ENCODE measurements at places on chromosomes 6 and 20. TPM values are rescaled to one million over a fixed set of nuclear protein-coding genes. Genes with fewer than 3 reads are reported as not detected.

DNA sequence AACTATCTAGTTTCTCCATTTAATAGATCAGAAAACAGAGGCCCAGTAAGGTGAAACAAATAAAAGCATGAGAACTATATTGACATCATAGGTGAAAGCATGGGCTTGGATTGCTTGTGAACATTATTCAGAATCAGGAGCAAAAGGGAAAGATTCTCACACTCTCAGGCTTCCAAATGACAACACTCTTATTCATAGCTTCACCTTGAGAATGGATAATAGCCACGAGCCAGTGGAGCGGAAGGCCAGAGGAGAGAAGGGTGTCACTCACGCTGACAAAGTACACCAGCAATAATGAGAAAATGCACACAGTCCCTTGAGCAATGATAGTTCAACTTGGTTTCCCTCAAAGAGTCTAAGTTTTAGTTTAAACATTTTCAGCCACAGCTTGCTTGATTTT lies 339.0 kb downstream of the TPBG start:
- DNase-seq: peak; percentile 35

DNA sequence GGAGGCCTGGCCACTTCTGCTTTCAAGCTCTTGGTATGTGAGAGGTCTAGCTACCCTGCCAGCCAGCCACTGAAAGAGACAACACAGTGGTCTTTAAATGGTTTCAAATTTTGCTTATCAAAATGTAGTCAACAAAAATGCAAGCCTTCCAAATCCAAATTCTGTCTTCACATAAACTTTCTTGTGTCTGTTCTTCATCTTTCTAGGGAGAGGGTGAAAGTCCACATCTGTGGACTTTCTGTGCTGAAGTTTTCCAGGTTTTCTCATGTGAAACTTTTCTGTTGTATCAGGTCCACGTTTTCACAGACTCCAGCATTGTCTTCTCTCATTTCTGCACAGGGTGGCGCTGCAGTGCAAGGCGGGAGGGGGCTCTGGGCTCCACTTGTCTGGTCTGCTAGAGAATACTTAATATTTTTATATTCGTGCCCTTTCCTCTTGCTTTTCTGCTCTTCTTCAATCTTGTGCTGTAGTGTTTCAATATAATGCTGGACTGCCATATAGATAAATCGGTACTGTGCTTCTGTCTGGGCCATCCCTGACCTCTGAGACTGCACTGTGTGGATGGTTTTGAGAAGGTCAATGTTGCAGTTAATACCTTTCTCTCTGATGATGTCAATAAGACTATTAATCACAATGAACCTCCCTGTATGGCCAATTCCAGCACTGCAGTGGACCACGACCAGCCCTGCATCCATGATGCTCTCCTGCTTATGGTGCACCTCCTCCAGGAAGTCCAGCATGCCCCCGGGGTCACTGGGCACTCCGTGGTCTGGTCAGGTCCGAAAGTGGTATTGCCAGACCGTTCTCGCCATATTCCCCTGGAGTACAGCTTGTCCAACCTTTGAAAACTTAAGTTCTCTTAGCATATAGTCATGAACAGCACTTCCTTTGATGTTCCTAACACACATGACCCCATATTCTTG lies 161.6 kb upstream of the TNFAIP3 start:
- DNase-seq: peak; percentile 47

DNA sequence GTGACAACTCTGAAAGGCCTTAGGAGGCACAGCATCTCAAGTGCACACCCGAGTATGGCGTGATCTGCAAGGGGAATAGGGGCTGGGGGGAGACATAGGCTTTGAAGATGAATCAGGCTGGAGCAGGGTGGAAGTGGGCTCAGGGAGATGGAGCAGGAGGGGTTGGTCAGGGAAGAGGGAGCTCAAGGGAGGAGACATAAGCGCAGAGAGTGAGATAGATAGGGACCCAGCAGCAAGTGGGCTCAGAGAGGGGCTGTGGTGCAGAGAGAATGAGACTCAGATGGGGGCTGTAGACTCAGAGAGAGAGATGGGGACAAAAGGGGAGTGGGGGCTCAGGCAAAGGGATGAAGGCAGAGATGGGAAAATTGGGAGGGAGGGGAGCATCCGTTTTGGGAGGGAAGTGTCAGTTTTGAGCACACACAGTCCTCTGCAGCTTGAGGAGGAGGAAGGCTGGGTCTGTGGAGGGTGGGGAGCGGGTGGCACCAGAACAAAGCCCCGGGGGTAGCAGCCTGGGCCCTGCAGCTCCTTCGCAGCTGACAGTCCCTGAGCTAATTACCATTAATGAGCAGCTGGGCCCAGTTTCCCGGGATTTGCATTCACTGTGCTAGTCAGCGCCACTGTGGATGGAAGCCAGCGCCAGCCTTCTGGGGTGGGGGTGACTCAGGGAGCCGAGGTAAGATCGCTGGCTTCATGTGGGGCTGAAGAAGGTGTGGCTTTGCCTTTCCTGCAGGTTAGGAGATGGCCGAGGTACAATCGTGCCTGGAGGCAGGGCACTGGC lies 18.7 kb downstream of the SRXN1 start:
- DNase-seq: no peak

DNA sequence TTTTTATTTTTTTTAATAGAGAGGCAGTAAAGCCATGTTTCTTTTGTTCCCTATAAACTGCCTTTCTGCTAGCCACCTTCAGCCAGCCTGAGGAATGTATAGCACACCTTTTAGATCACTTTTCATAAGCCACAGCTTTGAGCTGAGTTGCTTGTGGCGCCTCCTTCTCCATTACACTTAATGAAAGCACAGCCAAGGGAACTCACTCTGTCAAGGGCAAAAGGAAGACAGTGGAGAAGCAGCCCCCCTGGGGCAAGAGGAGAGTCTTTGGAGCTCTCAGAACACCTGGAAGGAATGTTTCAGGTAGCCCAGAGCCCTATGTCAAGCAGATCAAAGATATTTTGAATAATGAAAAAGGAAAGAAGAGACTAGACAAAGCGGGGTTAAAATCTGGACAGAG lies 235.1 kb downstream of the CLIC5 start:
- no peak for DNase-seq

DNA sequence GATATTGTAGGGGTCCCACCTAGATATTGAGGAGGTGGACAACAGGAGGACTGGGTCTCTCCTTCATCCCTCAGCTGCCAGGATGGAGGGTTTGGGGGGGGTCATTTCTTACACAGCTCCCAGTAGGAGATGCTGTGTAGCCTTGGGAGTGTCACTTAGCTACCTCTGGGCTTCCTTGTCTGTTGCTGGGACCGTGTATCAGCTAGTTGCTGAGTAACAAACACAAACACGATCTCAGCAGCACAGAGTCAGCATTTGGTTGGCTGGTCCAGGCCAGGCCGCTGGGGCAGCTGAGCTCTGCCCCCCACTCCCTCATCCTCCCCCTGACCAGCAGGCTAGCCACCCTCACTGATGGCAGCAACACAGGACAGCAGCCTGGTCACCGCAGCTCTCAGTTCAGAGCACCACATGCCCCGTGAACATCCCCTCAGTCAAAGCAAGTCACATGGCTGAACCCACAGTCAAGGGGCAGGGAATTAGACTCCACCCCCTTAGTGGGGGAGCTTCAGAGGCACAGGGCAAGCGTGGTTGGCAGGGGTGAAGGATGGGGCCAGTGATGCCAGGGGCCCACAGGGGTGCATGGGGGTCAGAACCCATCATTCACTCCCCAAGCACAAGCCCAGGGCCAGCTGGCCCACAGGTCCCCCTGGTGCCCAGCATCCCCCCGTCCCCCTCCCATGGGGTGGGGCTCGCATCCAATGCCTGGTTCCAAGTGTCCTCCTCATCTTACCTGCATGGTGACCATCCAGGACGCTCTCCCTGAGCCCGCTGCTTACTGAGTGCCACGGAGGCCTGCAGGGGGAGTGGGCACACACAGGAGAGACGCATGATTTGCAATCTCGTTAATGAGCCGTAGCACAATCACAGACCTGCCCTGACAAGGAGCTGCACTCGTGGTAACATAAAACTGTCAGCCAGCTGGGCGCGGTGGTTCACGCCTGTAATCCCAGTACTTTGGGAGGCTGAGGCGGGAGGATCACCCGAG lies 112.4 kb downstream of the TAF4 start:
- no peak for DNase-seq

- DNase-seq: no peak
These were observed 229.1 kb upstream of the CITED2 start for GRCh38 chr6:139603581-139603980.

DNA sequence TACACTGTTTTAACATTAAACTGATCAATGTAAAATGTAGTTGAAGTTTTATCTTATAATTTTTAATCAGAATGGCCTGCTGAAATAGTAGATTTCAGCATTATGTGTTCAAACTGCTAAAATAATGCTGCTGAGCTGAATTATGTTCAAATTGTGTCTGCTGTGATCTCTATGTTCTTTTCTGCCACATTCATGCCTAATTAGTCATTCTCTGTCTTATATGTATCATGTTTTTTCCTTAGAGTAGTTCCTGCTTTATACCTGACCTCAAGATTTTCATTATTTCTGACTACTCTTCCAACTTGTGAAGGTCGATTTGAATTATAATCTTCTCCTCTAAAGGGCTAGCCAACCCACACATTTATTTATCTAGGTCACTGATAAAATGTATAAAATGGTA lies 476.7 kb upstream of the EPHA7 start:
- no peak for DNase-seq

DNA sequence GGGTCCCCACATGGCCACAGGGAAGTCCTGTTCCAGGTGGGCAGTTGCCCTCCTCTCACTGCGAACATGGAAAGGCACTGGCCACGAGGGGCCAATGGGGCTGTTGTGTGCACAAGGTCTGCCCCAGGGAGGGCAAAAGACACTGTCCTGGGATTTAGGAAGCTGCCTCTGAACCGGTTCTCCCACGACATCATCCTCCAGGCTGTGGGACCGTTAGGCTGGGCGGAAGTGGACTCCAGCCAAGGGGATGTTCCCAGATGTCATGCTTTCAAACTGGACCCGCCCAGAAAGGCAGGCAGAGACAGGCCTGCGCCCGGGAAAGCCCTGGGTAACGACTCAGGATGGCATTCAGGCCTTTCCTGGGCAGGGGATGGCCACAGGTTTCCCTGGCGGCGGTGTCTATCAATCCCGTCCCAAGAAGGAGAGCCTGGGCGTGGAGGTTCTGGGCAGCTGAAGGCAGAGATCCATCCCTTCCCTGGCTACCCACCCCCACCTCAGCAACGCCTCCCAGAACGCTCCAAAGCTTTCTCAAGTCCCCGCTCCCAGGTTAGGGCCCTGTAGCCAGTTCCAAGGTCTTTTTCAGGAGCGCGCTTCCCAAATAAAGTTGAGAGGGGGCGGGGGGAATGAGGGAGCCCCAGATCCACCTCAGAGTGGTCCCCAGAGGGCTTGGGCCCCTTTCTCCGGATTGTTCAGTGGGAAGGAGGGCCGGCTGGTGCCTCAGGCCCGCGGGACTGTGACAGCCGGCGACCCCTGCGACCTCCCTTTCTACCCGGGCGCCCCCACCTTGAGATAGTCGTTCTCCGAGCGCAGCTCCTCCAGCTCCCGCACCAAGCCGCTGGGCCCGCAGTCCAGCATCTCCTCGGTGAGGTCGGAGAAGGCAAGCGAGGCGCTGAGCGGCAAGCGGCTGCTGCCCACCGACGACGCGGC lies 13.8 kb upstream of the TLDC2 start:
- DNase-seq: peak; percentile 93

DNA sequence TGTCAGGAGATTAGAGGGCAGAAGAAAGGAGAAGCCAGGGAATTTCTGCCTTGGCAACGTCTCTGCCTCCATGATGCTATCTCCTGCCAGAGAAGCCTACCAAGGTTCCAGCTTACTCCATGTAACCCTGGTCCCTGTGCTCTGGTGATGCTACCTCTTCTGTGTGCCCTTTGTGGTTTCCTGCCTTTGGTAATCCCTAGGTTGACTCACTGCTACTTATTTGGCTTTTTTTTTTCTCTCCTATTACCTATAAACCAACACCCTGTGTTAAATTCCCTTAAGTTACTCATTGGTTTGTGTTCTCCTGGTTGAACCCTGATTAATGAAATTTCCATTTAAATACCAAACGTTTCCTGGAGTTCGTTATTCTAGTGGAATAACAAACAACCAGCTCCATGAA lies 527.8 kb upstream of the FLRT3 start:
- peak; percentile 41 for DNase-seq

DNA sequence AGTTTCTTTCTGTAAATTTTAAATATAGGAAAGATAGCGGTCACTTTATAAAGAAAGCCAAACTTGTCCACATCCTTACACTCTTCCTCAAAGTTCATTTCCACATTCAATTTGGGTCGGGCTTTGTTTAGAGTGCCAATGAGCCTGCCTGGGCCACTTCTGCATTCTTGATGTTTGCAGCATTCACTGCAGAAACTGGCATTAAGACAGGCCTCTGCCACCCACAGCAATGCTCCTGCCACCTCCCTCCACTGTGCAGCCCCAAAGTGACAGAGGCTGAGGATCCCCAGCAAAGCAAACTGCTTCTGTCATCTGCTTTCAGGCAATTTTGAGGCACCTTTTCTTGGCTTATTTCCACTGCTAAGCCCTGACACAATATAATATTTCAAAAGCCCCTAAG lies 61.2 kb downstream of the TNFAIP3 start:
- DNase-seq: no peak

GRCh38 chr20:47016068-47016664 lies 121.5 kb downstream of the EYA2 start:
- DNase-seq: no peak

- no peak for DNase-seq
These were observed 62.3 kb downstream of the ME1 start for GRCh38 chr6:83368577-83368976.

- no peak for DNase-seq
These were observed 13.6 kb upstream of the PPP1R16B start for GRCh38 chr20:38791940-38792339.

DNA sequence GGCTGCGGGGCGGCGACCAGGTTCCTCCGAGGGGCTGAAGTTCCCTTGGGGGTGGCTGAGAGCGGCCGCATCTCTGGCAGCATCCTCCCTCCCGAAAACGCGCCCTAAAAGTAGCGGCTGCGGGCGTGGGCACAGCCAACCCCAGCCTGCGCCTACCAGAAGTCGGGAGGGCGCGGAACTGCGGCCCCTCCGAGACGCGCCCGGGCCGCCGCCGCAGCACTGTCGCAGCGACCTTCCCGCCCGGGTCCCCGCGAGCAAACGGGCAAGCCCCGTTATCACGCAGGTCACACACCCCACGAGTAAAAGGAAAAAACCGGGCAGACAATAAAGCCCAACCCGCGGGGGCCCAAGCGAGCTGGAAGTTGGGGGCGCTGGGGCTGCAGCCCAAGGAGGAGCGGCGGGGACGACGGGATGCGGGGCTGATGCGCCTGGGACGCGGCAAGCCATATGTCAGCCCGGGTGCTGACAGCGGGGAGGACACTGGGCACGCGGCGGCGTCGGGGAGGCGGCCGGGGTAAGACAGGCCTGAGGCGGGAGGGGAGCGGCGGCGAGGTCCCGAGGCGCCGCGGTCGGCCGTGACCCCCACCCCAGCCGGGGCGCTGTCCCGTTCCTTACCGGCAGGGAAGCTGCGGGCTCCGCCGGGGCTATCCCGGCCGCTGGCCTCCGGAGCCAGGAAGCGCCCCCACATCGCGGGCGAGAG lies 659 bp downstream of the CEP85L start:
- DNase-seq: peak; percentile 39

SMLR1 gene
- total RNA-seq: 1.1 TPM

GINS1 gene
- 17.1 TPM for total RNA-seq

PPDPF gene
- total RNA-seq: 35.9 TPM

GATA5 gene
- not detected for total RNA-seq

DUSP15 gene
- 3.9 TPM for total RNA-seq

KLHDC3 gene
- total RNA-seq: 140 TPM

PAQR8 gene
- 3.9 TPM for total RNA-seq

RBPJL gene
- not detected for total RNA-seq

NEU1 gene
- total RNA-seq: 73.1 TPM

HLA-DPB1 gene
- total RNA-seq: not detected
